Stimulated activated CD8-positive, alpha-beta memory T cell treated with anti-CD3 and anti-CD28 coated beads, Interleukin-4, amount 100 ng/mL, for 1 hour (primary cell): ENCODE measurements at places on chromosomes 7 and 10.

DNA sequence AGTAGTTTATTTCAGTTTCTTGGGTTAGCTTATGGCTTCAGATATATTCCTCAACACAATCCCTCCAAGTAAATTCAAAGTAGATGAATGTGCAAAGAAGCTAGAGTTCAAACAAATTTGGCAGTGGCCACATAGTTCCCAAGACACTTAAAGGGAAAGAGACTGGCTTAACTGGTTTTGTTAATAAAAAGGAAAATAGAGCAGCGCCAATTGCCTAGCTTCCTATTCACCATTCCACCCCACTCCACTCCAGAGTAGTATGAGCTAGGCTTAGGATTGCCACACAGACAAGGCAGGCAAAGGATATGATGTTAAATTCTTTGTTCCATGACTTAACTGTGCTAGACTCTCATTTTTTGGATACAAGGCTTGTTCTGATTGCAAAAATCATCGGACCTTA lies 2.0 kb downstream of the XRCC2 start:
- no peak for DNase-seq

- no peak for DNase-seq
Observed at GRCh38 chr7:106070567-106071254, 41.4 kb downstream of the SYPL1 start.

GRCh38 chr7:116356333-116356965 lies 143.1 kb upstream of the CAV2 start:
- DNase-seq: no peak

DNA sequence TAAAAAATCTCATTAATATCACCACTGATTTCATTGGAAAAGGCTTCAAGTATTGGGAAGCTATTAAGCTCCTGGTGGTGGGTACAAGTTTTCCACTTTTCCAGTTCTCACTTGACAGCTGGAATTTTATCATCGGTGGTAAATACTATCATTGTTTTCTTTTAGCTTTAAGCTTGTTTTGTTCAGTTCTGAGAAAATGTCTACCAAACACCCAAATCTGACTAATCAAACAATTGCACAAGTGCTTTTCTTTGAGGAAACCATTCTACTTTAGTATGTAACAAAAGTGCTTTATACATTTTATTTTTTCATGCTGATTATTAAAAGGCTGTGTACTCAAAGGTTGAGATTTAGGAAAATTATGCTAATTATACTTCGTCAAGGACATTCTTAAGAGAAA lies 7.9 kb downstream of the PRPF18 start:
- no peak for DNase-seq

DNA sequence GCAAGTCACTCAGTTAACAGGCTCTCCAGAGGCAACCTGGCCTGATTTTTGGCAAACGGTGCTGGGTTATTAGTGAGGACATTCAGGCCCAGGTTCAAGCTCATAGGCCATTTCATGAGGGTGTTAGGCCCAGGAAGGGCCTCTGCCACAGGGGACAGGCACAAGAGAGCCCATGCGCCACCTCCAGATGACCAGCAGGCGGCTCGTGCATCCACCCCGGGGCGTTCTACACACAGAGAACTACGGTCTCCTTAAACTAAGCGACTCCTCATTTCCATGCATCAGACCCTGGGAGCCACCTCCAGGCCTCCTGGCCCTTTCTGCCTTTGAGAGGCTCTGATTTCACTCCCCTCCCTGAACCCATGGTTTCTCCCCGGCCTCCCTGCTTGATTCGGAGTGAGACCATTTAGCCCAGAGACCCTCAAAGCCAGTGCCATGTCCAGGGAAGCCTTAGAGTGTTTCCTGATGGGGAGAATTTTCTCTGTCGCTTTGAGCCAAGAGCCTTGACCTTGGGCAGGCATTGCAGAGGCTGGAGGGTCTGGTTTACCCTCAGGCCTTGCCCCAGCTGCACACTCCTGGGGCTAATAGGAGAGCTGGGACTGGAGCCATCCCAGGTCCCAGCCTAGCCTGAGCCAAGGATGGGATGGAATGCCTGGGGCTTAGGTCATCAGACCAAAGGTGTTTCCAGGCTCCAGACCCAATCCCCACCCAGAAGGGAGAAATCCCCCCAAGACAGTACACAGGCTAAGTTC lies 188.0 kb downstream of the GRID1 start:
- no peak for DNase-seq

DNA sequence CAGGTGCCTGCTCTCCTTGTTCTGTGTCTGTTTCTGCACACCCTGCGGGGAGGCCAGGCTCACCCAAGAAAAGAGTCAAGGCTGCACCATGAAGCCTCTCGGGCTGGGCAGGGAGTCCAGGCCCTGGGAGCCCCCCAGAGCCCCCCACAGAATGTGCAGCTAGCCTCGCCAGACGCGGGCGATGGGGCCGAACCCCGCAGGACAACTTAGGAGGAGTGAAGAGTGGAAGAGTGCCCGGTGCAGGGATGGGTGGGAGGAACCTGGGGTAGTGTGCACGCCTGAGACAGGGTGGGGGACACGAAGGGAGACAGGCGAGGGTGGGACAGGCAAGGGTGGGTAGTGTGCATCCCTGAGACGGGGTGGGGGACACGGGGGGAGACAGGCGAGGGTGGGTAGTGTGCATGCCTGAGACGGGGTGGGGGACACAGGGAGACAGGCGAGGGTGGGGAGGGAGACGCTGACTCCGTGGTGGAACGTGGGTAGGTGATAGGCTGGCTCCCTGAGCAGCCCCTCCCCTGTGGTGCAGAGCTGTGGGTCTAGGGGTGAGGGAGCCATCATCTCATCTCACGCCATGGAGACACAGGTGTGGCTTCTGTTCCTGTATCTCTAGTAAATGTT lies 615.4 kb downstream of the DNAJB6 start:
- DNase-seq: no peak

DNA sequence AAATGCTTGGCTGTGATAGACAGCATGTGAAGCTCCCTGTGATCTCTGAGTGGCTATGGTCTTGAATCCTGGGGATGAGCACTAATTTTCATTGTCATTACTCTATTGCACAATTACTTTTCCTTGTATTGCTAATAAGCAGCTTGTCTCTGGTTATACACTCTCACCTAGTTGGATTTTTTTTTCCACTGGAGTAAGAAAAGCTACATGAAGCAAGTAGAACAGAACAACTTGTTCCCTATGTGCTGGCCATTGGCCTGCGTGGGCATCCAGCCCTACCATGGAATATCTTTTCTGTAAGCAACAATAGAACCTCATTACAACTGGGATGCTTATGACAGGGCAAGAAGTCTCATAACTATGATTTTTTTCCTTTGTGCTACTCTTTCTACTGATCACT lies 807.4 kb downstream of the TNS3 start:
- no peak for DNase-seq

GRCh38 chr10:35059481-35059880 lies 30.7 kb downstream of the CUL2 start:
- DNase-seq: no peak

GRCh38 chr7:5005066-5005465 lies 40.6 kb upstream of the RBAK start:
- DNase-seq: no peak

GRCh38 chr10:28284126-28284525 lies 18.7 kb downstream of the MPP7 start:
- no peak for DNase-seq

DNA sequence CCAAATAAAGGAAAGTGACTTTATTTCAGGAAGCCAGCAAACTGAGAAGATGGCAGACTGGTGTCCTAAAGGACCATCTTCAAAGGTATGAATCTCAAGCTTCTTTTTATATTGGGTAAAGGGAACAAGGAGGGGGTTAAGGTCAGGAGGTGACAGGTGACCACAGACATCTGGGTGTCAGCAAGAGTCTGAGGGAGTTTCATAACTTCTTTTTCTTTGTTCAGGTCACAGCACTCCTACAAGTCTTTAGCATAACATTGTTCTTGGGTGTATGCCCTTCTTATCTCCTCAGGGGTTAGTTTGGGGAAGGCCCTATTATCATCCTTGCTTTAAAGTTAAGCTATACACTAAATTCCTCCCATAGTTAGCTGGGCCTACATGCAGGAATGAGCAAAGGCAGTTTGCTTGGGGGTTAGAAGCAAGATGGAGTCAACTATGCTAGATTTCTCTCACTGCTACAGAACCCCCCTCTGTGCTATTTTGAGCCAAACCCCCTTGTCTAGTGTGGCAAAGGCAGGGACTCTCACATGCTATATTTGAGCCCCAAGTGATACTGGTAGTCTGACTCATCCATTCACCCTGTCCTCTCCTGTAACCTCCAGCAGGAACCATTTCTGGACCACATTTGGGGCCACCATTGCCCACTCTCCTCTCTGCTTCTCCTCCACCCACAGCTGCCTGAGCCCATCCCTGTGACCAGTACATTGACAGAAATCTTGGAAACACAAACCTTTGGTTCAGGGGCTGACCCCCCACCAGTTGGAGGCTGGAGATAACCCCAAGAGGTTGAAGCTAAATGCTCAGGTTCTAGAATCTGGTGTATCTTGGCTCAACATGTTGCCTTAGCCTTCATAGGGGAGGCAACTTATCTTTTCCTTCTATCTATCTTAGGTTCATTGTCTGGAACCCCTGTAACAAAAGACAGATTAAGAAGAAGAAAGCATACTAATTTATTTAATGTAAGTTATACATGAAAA lies 55.5 kb upstream of the LRGUK start:
- DNase-seq: no peak

GRCh38 chr10:70605161-70605560 lies 2.6 kb upstream of the PRF1 start:
- DNase-seq: no peak

DNA sequence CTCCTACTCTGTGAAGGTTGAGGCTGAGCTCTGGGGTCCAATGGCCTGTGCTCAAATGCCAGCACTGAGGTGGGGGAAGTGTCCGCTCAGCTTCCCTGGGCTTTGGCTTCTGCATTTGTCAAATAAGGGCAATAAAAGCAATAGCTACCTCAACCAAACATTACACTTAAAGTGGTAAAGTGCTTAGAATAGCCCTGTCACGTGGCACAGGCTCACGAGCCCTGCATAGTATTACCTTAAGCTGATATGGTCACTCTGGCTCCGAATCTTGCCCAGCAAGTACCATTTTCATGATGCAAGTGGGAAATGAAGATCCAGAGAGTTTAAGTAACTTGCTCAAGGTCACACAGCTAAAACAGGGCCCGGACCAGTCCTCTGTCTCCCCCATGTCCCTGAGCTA lies 451.1 kb upstream of the ZMIZ1 start:
- no peak for DNase-seq

- DNase-seq: no peak
Observed at GRCh38 chr7:96055717-96056116, 266.2 kb downstream of the SLC25A13 start.

DNA sequence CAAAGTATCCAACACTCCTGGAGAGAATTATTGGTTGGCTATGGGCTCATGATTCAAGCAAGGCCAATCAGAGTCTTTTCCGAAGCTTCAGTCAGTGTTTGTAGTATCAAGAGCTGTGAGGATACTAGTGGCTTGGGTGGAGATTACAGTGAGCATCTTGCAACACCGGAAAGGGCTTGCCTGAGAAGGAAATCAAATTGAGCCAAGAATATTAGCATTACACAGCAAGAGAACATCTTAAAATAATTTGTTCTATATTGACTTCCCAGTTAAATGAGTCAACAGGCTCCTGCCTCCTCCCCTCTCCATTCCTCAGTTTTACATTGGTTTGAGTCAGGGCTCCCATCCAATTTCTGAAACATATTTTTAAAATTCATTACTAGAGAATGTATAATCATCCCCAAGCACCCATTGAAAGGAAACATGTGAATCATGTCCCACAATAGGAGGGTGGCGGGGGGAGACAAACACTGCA lies 127.4 kb downstream of the ELAPOR2 start:
- DNase-seq: no peak
